Stimulated activated CD4-positive, alpha-beta T cell treated with anti-CD3 and anti-CD28 coated beads, Interleukin-12 subunit alpha, Interleukin-12 subunit beta, amount 100 ng/mL, for 4 hours (primary cell): ENCODE measurements at places on chromosomes 12 and 14.
A peak's percentile ranks its signal among the peaks of the same experiment; 100 is the strongest.

DNA sequence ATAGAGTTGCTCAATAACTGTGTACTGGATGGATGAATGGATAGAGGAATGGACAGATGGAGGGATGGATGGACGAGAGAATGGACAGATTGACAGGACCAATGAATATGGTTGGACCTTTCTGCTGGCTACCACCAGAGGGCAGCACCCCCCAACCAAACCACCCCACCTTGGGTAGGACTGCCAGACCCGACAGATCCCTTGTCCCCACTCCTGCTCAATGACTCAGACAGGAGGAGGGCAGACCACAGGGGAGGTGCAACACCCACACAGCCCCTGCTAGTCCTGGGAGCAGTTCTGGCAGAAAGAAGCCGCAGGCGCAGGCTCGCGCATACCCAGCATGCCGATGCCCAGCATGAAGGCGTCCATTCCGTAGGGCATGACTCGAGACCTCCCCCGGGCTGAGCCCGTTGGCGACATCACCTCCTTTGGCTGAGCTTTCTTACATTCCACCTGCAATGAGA, 12.4 kb downstream of the MSI1 start:
- DNase-seq, result peak; percentile 72

DNA sequence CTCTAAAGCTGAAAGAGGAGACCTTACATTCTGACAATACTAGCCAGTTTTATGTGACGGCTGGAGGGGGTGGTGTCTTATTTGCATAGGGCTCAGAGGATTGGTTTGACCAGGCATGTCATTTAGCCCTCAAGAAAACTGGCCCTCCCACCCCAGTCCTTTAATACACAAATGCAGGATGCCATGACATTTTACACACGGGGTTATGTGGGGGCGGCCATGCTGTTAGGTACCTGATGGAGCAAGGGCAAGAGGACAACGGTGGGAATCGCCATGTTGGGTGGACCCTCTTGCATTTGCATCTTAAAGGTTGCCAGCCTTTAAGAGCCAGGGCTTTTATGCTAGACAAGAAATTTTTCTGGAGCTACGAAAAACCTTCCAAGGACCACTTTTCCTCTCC, 23.3 kb downstream of the MDM2 start:
- no peak for DNase-seq

DNA sequence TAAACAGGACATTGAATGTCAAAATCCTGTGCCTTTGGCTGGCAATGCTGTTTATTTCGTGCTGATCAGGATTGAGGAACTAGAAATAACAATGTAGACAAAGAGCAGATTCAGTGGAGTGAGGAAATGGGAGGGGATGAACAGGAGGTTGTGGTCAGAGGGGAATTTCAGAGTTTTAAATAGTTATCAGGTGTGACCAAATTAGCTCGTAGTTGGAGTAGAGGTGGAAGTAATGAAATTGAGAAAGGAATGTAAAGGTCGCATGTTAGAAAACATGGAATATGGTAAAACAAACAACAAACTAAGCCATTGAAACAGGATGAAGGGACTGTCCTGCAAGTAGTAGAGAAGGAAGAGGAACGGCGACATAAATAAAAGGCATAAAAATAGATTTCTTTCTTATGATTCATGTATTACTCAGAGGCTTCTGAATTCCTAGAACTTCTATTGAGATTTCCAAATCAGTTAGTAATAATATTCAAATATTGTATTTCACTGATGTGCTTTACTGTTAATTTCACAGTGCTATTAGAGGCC, 9.5 kb upstream of the SAV1 start:
- DNase-seq, result no peak

DNA sequence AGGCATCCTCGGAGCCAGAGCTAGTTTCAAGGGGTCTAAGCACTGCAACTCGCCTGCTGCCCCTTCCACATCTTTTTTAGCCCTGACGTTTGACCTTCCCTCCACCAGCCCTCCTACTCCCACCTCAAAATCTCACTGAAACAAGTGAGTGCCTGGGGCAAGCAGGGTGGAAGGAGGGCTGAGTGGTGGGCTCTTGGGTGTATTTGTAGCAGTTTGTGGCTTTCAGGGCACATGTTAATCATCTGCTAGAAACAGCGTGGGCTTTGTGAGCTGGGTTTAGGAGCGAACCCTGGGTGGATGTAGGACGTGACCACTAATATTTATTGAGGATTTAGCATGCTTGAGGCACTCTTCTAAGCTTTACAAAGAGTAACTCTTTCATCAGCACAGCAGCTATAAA, 390.3 kb downstream of the GRIN2B start:
- DNase-seq, result no peak

- DNase-seq, result no peak
These were observed 131.8 kb upstream of the MAP1LC3B2 start for GRCh38 chr12:116427200-116427930.

DNA sequence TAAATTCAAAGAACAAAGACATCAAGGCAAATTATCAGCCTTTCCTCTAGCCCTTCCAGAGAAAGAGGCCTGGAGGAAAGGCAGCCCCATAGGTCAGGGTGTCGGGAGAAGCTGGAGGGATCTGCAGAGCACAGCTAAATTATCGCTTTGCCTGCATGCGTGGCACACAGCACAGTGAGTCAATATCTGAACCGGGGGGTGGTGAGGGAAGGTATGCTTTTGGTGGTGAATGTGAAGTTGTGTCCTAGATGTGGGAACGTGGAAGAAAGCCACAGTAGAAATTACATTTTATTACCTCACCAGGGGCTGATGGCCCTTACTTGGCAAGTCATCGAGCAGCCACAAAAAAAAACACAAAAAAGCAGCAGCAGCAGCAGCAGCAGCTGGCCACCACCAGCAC, 243.2 kb downstream of the EGLN3 start:
- DNase-seq, result no peak

DNA sequence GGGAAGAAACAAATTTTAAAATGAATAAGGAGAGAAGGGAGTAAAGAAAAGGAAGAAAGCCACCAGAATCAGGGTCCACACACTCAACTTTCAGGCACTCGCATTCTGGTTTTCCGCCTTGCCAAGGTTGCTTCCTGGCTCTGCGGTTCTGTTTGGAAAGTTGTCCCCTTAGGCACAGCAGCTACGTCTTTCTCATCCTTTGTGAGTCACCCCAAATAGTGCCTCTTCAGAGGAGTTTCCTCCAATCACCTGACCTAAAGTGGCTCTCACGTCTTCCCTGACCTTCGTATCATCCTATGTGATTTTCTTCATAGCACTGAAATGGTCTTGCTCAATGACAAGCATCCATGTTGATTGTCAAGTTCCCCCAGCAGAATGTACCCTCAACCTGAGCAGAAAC, 99.5 kb upstream of the TMCC3 start:
- DNase-seq, result no peak

GRCh38 chr12:11880381-11880780, 190.4 kb upstream of the BCL2L14 start:
- no peak for DNase-seq

DNA sequence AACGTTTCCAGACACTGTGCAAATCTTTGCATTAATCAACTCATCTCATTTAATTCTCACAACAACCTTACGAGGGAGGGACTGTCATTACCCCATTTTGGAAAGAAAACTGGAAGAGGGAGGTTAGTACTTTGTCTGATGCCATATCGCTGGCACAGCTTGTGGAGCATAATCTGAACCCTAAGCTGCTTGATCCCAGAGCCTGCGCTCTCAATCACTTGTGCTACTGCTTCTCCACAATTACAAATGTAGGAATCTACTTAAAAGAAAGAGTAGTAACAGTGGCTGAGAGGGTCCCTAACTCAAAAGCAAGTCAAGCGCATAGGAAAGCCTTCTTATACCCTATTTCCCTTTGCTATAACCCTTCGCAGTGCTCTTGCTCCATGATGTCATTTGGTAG, 3.2 kb downstream of the EFS start:
- no peak for DNase-seq

GRCh38 chr12:125124320-125124966, 59.2 kb downstream of the AACS start:
- no peak for DNase-seq

- no peak for DNase-seq
These were observed 56.4 kb downstream of the LRRC74A start for GRCh38 chr14:76882651-76883050.

- no peak for DNase-seq
These were observed 92.8 kb upstream of the TMTC2 start for GRCh38 chr12:82593901-82594396.

DNA sequence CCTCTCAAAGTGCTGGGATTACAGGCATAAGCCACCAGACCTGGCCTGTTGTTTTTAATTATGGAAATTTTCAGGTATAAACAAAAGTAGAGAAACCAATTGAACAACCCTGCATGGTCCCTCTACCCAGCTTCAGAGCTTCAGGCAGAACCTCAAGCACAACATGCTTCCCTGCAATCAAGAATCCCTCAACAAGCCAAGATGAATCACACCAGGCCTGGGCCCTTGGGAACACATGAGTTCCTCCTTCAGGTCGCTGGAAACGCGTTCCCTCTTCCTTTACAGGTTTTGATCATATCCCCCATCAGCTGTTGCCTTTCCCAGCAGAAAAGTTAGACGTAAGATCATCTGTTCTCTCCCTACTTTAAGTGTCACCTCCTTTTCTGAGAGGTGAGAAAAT, 20.5 kb upstream of the CORO1C start:
- no peak for DNase-seq

DNA sequence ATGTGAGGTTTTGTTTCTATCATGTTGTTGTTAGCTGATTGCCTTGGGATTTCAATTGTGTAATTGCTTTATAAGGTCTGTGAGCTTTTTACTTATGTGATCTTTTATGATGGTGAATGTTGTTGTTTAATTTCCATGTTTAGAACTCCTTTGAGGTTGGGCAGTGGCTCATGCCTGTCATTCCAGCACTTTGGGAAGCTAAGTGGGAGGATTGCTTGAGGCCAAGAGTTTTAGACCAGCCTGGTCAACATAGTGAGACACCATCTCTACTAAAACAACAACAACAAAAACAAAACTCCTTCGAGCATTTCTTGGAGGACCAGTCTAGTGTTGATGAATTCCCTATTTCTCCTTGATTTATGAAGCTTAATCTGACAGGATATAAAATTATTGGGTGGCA, 102.1 kb upstream of the PMCH start:
- no peak for DNase-seq
